Pancreas (tissue), 10 donors: ENCODE measurements at places on chromosomes 2 and 18. TPM values are rescaled to one million over a fixed set of nuclear protein-coding genes. Genes with fewer than 3 reads are reported as not detected.

DNA sequence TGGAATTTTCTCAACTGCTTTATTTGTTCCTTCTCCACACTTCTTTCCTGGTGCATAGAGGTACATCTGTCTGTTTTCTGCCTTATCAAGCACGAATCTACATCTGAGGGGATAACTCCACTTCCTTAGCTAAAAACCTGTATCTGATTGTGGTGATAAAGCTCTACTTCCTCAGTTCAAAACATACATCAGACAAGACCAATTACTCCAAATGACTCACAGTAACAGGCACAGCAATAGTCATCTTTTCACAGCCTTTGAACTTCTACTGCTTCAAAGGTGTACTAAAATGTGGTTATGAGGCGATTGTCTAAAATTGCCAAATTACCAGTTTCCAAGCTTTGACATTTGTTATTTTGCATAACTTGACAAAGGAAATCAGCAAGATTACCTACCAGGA lies 803.6 kb upstream of the ZEB2 start:
- DNase-seq: no peak

DNA sequence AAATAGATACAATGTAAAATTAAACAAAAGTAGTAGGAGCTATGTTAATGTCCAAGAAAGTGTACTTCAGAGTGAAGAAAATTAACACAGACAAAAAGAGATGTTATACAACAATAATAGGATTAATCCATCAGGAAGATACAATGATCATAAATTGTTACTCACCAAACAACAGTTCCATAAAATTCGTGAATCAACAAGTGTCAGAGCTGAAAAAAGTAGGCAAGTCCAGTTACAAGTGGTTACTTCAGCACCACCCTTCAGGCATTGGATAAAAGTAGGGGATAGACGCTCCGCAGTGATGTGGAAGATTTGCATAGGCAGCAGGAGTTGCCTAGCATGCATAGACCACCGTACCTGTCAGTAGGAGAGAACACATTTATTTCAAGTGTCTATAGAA lies 77.8 kb downstream of the ATP9B start:
- DNase-seq: no peak

GRCh38 chr2:60095202-60095815 lies 458.1 kb downstream of the BCL11A start:
- DNase-seq: no peak

DNA sequence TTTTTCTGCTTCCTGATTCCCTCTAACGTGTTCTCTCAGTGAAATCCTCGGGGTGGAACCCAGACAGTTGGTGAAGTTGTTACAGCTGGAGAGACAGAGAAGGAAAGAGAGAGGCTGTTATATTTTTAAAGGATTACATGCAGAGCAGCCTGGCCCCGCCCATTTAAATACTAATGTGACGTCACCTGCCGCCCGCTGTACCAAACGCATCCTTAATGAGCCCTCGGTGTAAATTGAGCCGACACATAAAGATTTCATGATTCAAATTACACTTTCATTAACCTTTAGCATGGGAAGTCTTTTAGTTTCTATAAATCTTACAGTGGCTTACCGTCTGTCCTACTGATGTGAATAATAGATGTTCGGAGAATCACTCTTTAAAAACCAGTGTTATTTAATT lies 164.0 kb upstream of the SIX3 start:
- DNase-seq: no peak

DNA sequence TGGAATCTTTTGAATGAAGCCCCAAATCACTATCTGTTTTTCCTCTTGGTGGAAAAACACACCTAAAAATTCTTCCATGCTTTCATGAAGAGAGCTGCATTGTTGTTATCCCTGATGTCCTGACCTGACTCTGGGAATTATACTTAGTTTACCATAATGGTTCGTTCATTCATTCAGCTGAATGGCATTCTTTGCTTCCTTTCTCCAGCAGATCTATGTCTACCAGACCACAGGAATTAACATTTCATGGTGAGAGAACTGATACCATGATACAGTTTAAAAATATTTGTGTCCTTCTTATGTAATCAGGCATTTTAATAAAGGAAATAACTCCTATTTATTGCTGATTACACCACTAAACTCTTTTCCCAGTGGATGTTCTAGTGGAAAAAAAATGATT lies 11.1 kb upstream of the SLC4A10 start:
- no peak for DNase-seq

GRCh38 chr2:110896226-110896625 lies 163.9 kb downstream of the ACOXL start:
- no peak for DNase-seq

Gene PKDCC
- 10.1 TPM for total RNA-seq
